ENCODE measurements at places on chromosomes 1 and 21.

DNA sequence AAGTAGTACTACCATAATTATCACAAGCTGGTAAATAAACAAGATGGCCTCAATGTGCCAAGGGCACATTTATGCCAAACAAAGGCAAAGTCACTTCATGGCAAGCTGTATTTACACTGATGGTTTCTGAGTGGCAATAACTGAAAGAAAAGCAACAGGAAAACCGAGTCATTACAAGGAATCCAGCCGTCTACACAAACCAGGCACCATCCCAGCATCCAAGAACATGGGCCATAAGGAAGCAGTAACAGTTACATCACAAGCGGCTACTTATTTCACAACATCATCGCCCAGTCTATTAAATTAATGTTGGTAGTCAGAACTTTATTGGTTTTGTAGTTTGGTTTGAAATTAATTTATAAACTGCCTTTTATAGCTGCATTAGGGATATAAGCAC is 214.2 kb downstream of the RERE start:
- DNase-seq: no peak

DNA sequence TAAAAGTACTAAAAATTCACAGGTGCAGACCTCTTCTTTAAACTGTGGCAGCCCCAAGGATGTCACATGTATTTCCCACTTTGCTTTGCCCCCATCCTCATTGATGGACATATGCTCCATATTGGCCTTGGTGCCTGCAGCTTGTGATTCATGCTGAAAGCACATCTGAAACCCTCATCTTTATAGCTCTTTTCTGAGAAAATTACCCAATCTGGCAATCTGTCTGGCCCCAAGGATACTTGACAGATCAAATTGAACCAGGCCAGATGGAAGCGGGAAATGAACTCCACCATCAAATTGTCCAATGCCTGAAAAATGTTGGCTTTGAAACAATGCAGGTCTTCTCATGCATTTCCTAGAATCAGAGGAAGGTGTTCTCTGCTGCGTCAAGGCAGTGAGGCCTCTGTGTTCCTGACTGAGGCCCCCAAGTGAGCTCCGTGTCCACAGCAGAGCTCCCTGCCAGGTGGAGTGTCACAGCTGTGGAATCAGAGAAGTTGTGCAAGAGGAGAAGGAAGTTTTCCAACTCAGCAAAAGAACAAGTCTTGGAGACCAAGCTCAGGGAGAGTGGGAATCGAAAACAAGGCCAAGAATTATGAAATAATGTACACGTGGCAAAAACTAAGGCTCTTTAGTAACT is 323.7 kb downstream of the PLPP3 start:
- DNase-seq: no peak

DNA sequence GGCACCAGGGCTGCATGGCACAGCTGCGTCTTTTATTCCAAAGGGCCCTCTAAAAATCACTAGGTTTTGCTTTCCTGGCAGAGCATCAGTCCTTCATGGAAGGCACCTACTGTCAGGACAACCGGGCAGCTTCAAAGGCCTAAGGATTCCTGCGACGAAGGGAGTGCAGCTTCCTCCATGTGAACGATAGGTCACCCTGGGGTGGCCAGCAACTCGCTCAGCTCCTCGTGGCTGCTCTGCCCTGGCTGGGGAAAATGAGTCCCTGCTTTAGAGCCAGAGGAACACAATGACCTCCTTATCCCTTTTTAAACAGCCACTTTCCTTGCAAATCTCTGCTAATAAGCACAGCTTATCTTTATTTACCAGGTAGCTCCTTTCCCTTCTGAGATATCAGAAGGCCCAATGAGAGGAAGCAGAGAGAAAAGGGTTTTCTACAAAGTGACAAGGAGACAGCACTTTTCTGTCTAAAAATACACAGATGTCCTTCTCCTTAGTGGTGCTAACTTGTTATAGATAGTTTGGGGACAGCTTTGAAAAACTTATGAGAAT is 71.6 kb upstream of the SMYD2 start:
- DNase-seq: no peak

DNA sequence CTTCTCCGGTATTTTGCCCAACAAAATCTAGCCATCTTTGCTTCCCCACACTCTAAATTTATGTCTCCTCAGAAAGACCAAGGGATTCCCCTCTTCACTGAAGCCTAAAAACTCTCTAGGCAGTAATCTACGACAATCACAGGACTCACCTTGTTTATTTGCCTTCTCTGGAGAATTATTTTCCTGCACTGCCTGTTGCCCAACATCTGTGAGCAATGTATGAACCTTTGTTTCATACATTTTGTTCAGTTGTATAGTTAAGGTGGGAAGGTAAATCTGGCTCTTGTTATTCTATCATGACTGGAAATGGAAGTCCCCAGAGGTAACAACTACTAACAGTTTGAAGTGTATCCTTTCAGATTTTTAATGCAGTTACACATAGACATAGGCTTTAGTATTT is 2.2 kb downstream of the COPA start:
- DNase-seq: no peak

DNA sequence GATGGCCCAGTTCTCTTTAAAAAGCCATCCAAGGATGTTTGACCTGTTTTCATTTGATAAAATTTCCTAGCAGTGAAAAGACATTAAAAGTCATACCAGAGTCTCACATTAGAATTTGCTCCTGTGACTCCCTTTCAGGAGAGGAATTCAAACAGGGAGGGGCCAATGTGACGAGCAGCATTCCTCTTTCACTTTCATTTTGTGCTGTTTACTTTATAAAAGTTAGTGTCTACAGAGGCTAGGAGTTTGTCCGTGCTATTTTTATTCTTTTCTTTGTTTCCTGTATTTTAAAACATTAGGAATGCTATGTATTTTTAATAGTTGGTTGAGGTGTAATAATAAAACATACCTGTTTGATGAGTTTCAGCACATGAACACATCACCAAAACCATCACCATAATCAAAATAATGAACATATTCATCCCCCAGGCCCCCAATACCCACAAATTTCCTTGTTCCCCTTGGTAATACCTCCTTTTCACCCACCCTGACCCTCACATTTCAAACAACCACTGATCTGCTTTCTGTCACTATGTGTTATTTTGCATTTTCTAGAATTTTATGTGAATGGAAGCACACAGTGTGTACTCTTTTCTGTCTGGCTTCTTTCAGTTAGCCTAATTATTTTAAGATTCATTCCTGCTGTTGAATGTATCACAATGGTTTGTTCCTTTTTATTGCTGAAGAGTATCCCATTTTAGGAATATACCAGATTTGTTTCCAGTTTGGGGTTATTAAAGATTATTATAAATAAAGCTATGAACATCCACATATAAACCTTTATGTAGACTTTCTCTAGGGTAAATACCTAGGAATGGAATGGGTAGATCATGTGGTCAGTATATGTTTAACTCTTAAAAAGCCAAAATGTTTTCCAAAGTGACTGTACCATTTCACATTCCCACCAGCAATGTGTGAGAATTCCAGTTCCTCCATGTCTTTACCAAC is 129.5 kb downstream of the TENT5C start:
- DNase-seq: peak; percentile 13

GRCh38 chr21:16509476-16509875 is 779.7 kb downstream of the USP25 start:
- no peak for DNase-seq

DNA sequence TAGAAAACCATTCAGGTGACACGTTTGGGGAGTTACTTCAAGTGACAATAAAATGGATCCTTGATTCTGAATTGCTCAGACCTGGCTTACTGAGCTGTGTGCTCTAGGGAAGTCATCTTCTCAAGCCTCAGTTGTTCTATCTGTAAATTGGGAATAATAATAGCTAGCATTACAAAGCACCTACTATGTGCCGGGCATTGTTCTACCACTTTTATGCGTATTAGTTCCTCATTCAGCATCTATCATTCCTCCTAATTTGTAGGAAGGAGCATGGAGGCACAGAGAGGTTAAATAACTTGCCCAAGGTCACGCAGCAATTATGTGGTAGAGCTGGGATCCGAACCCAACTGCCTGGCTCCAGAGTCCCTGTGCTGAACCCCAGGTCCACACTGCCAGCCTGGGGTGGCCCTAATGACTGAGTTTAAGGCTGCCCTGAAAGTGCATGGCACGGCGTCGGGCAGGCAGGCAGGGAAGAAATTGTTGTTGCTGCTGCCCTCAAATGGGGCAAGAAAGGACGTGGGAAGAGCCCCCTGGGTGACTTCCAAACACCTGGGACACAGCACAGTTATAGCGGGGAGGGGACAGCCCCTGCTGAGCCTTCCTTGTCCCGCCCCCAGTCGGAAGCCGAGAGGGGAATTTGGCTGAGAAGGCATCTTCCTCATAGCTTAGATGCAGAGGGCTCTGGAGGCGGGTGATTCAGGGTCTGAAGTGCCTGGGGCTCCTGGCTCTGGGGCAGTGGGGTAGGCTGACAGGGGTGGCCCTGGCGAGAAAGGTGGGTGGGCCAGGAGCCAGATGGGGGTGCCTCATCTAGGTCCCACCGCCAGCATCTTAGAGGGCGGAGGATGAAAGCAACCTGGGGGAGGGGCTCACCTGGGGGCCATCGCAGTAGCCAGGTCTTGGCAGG is 86.5 kb upstream of the IFFO2 start:
- DNase-seq: peak; percentile 22

- peak; percentile 75 for DNase-seq
These were observed at the start of gene SLC45A1 for GRCh38 chr1:8317647-8318381. Gene SLC45A1, plus strand, starts transcription at chr1:8318114. Its CDS starts 6,216 bp downstream, at chr1:8324330.

DNA sequence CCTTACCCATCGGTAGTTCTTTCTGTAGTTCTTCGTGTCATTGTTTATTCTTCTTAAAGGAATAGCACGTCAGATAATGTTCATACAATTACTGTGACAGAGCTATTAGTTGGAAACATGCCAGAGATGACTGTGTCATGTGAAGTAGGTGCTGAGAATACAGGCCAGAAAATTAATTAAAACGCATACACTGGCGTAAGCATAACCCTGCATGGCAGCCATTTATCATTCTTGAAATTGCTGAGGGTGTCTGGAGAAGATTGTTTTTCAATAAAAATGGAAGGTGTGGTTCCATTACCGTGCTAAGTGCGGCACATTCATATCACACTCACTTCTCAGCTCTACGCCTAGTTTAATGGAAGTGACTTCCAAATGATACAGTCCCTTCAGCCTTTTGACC is 7.8 kb downstream of the ETS2 start:
- no peak for DNase-seq

DNA sequence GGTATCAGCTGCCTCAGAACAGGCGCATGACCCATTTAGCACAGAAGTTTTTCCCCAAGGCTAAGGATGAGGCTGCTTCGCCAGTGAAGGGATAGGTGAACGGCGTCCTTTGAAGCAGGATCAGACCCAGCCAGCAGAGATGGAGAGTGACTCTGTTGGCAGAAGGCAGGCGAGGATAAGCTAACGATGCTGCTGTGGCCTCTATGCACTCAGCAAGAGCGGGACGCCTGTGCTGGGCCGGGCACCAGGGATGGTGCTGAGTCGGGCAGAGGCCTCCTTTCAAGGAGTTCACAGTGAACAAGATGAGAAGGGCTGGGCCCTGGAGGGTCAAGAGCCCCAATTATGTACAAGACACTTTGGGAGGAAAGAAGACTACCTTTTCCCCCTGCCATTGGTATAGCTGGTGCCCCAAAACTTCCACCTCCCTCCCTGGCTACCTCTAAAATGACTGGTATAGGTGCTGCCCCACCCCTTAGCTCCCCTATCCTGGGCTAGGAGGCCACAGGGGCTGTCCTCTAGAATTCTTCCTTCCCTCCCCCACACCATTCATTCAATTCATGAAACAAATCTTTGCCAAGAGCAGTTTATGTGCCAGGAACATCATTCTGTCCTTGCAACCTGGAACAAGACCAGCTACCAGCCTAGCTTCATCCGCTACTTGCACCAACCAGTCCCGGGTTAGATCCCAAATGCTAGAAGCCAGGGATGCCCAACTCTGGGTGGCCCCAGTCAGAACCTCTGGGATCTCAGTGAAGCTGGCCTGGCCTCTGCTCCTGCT is 7.5 kb downstream of the XKR8 start:
- no peak for DNase-seq

- no peak for DNase-seq
These were observed 72.2 kb upstream of the GADD45A start for GRCh38 chr1:67612788-67613241.

DNA sequence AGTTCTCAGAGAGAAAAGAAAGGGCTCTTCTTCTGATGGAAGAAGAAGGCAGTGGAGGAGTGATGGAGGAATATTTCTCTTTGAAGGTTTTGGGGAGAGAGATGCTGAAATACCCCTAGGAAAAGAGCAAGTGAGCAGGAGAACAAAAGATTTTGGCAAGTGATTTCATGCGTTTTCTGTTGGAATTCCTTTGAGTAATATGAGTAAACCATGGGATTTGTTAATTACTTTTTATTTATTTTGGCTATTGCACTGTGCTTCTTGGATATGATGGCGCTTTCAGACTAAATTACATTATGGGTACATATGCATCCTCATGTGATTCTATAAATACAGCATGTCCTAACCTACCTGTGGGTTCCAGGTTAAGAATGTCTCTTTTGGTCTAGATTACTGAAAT is 210.1 kb upstream of the PTGFR start:
- DNase-seq: no peak

DNA sequence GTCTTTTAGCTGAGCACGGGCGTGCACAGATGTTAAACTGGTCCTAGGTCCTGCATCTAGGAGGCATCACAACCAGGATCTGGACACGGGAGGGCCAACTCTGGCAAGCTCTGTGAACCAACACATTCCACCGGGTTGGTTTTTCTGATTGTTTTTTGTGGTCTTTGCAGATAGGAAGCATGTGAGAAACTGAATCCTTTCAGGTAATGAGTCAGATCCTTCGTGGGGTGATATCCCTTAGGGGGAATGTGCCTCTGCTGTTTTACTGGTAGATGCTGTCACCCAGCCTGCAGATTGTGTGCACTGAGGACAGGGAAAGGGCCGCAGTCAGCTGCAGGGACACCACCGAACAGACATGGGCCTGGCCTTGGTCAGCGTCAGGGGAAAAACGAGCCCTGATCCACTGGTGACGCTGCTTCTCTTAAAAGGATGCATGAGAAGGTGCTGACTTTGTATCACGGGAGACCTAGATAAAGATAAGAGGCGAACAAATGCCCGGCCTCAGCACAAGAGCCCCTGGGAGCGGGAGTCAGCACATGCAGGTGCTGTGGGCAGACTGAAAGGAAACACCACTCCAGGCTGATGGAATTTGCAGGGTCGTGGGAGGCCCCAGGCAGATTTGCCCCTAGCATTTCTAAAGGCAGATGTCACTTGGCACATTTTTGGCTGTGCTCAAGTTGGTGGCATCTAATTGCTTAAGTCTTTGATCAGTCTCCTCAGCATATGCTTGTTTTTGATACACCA is 51.1 kb downstream of the DOP1B start:
- peak; percentile 15 for DNase-seq

- DNase-seq: no peak
These were observed 31.6 kb downstream of the PBX1 start for GRCh38 chr1:164590592-164590991.

- no peak for DNase-seq
These were observed 61.3 kb downstream of the PRDM16 start for GRCh38 chr1:3130268-3130667.

- DNase-seq: no peak
These were observed 10.8 kb downstream of the ARID4B start for GRCh38 chr1:235317168-235317567.

DNA sequence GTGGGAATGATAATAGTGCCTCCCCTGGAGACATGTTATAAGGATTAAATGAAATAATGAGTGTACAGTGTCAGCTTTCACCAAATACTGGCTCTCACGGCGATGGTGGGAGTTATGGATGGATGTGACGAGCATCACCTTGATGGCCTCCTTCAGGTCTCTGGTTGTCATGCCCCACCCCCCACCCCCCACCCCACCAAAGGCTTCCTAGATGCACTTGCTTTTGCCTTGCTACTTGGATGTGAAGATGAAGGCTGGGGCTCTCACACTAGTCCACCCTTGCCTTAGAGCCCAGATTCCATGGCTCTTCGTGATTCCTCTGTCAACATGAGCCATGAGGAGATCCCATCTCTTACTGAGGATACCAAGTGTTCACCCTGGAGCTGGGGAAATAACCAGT is 412.3 kb downstream of the NPHP4 start:
- DNase-seq: no peak

Data from stimulated activated CD4-positive, alpha-beta T cell treated with anti-CD3 and anti-CD28 coated beads, Interleukin-1b, Interleukin-23, amount 100 ng/mL, for 48 hours (primary cell).